Activated T-helper 1 cell treated with Interleukin-2 at 50 U/mL for 16 hours (primary cell): ENCODE measurements at places on chromosomes 1 and 21.

DNA sequence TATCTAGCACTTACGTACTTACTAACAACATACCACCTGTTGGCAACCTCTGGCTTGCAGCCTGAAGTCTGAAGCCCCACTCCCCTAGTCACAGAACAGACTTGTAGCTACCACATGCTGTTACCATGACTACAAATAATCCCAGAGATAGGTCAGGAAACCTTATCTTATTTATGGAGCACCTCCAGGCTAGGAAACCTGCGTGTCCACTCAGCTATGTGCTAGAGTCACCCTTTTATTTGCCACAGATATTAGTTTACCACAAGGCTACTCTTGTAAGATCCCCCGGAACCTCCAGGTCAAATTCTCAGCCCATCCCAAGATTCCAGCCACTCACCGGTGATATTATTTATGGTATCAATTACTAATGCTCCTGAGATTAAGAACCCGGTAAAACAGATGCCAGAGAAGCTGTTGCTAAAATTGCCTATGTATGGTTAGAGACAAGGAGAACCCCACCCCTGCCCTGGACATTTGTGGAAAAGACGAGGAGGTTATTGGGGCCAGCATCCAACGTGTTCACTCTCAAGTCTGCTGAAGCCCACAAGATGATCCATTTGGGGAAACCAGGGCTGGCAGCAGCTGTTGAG is 116.5 kb downstream of the TBX15 start:
- DNase-seq: no peak

DNA sequence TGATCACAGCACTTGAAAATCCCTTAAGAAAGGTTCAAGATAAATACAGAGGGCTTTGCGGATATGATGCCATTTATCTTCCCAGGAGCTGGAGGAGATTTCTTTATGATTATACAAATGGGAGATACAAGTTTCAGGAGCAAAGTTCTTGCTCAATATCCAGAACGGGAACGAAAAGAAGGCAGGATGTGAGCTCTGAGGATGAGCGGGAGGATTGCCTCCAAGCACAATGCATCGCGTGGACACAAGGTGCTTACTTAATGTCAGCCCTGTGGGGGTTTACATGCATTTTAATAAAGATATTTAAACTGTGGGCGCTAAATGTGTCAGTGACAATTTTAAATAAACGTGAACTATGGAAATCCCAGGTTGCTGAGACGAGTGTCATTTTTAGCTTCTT is 59.0 kb downstream of the SYT6 start:
- no peak for DNase-seq

- DNase-seq: no peak
These were observed 16.4 kb downstream of the INPP5B start for GRCh38 chr1:37930246-37931101.

DNA sequence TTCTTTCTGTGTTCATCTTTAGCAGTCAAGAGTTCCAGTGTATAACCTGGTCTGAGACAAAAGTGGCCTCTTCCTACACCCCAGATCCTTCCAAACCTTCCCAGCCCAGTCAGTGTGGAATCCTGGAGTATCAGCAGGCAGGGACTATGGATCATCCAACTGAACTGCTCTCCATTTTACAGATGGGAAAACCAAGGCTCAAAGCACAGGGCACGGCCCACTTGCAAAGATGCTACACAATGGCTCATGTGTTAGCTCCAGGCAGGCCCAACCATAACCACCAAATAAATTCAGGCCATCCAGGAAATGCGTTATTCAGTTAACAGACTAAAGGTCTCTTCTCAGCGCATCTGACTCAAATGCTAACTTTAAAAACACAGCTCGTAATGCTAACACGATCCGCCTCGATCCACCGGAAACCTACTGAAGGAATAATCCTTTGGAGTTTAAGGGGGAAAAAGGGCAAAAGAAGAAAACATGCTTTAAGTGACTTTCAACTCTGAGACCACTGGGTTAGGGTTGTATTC is 7.1 kb downstream of the GLIS1 start:
- no peak for DNase-seq

- DNase-seq: no peak
These were observed 19.9 kb upstream of the WDR26 start for GRCh38 chr1:224454402-224455055.

- DNase-seq: no peak
These were observed 28.9 kb downstream of the OBSCN start for GRCh38 chr1:228236744-228237143.

DNA sequence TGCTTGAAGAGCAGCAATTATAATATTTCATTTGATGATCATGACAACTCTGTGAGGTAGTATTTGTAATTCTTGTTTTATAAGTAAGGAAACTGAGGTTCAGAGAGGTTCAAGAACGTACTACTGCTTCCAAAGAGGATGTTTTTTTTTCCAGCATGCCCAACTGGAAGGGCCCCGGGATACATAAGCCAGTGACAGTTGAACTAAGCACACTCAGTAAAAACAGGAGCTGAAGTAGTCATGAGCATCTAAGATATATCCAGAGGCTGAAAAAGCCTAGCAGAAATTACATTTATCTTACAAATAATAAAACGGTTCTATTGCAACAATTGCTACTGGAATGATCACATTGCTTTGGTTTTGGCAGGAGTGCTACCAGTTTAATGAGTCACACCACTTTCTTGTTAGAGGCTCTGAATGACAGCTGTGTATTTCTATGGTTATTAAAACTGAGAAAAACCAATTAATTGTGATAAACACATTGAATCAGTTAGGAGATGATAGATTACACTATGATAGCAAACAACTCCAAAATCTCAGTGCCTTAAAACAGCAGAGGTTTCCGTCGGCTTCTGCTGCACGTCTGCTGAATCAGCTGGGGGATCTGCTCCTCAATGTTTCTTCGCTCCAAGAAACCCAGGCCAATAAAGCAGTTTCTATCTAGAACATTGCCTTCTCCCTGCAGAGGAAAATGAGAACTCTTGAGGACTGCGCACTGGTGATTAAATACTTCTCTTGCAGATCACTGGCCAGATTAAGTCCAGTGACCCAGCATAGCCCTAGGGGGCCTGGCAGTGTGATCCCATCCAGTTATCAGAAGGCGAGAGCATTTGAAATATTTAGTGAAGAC is 522.7 kb downstream of the PLPP3 start:
- no peak for DNase-seq
